NCI-H2107 (cell line): ENCODE measurements at places on chromosomes 6 and 20.

DNA sequence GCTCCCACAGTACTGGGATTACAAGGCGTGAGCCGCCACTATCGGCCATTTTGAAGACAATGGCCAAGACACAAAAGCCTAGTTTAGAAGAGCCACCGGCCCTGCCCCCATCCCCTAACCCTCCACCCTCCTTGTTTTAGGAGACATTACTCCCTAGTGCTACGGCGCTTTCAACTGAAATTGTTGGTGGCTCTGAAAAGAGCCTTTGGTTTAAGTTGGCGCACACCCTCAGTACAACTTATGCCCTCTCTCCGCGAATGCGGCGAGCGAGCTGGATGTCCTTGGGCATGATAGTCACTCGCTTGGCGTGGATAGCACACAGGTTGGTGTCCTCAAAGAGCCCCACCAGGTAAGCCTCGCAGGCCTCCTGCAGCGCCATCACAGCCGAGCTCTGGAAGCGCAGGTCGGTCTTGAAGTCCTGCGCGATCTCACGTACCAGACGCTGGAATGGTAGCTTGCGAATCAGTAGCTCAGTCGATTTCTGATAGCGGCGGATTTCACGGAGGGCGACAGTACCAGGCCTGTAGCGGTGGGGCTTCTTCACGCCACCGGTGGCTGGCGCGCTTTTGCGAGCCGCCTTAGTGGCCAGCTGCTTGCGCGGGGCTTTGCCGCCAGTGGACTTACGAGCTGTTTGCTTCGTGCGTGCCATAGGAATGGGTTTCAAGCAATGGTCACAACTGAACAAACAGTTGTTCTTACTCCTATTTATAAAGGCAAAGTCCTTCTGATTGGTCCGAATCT is 114.9 kb upstream of the BTN3A2 start:
- peak; percentile 42 for DNase-seq

DNA sequence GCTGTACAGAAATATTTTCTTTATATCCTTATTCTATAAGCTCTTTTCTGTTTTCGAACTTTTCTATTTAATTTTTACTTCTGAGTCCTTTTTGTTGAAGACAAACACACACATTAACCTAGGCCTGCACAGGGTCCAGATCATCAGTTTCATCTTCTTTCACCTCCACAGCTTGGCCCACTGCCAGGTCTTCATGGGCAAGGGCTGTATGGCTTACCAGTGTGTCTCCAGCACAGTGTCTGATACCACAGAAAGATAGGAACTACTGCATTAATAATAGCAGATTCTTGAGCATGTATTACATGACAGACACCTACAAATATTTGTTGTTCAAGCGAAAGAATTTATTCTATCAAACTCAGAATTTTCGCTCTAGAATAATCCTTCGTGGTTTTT is 24.4 kb downstream of the QKI start:
- no peak for DNase-seq

DNA sequence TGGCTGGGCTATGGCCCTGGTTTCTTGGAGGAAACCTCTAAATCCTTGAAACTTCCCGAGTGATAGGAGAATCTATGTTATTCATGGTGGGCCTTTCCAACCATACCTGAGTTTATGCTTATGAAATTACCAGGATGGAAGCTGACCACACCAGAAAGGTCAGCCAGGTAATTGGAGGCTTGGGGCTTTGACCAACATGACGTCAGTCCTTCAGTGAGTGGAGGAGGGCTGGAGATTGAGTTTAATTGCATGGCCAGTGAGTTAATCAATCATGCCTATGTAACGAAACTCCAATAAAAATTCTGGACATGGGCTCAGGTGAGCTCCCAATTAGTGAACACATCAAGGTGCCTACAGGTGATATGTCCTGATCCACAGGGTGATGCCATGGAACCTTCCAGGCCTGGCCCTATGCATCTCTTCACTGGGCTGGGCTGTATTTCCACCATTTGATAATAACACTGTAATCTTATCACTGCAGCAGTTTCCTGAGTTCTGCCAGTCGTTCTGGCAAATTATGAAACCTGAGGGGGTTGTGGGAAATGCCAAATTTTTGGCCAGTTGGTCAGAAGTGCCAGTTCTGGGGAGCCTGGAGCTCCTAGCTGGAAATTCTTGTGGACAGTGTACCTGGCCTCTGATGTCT is 106.5 kb downstream of the CDH26 start:
- DNase-seq = no peak

- DNase-seq = no peak
These were observed 145.1 kb downstream of the KIF16B start for GRCh38 chr20:16428112-16428511.

GRCh38 chr6:129635396-129636130 is 74.4 kb downstream of the ARHGAP18 start:
- DNase-seq = no peak

DNA sequence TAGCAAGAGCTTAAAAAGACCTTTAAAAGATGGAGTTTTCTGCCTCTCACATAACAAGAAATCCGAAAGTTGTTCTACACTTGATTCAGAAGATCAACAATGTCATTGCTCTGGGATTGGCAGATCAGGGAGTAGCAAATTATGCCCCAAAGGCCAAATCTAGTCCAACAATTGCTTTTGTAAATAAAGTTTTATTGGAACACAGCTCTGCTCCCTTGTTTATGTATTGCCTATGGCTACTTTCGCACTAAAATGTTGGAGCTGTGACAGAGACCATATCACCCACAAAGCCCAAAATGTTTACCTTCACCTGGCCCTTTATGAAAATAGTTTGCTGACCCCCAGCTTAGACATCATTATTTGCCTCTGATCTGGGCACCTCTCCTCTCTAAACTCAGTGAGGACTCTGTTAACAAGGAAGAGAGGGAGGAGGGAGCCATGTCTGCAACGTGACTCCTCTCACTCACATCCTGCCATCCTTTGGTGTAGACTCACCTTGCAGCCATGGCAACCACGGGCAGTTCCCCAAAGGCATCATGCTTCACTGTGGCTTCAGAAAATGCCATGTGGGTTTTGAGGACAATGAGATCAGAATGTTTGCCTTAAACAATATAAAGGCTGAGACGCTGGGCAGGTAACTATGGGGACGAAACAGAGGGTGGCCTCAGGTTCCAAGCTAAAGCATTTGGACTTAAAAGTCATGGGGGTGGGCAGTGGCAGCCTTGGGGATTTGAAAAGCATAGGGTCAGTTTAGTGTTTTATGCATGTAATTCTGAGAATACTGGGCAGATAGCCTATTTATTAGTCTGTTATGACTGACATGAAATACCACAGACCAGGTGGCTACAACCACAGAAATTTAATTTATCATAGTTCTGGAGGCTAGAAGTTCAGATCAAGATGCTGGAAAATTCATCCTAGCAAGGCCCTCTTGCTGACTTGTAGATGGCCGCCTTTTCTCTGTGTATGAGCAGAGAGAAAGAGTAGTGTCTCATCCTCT is 149.7 kb upstream of the TNFAIP3 start:
- DNase-seq = peak; percentile 70

DNA sequence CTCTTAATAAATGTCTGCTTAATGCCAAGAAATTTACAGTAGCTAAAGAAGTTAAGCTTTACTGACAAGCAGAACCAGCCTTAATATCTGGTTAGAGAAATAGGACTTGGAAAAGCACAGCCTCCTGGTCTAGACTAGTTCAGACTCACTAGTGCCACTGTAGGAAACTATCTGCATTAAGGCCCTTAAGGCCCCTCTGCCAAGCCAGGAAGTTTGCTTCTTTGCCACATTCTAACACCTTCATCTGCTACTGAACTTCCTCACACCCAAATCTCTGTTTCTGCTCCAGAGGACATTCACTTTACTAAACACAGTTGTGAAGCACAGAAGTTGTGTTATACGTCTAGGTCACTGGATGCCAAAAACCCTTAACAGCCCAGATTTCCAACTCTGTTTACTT is 302.8 kb downstream of the BTBD9 start:
- no peak for DNase-seq

GRCh38 chr6:81777586-81778268 is 25.2 kb upstream of the TENT5A start:
- DNase-seq = no peak

DNA sequence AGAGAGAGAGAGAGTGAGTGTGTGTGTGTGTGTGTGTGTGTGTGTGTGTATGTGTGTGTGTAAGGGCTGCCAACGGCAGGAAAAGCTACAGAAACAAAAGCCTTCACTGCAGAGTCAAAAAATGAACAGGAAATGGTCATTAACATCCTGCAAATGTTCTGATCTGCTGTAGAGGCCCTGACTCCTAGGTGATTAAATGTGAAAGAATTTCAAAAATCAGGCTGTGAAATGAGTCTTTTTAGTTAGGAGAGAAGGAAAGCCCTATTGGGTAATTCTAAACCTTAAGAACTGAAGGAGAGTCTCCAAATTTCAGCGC is 166.5 kb upstream of the MYLIP start:
- no peak for DNase-seq

DNA sequence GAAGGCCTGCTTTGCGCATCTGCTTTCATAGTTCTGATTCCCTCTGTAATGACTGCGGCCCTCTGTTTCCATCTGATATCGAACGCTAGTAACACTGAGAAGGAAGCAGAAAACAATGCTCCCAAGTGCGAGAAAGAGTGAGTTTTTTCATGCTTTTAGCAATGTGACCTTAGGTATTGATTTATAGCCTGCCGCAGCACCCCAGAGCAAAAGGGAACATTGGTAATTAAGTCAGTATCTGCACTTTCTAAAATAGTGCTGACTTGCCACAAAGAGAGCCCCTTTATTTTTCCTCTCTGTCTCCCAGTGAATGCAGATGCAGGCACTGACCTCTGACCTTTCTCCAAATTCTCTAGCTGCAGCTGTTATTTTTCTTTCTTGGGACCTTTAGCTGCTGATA is 129.8 kb downstream of the HDGFL1 start:
- DNase-seq = no peak

DNA sequence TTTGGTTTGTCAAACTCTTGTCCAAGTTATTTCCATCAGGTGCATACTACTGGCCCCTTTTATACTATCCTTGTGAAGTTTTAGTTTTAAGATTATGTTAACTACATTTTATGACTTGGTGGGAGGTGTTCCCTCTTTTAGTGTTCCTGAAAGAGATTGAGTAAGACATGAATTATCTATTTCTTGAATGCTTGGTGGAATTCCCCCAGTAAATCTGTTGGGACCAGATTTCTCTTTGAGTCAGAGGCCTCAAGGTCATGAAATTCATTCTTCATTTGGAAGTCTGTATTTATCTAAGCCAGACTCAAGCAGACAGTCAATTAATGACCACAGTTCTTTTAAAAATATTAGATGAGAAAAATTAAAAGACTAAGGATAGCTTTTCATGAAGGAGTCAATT is 81.3 kb downstream of the MOXD1 start:
- no peak for DNase-seq

DNA sequence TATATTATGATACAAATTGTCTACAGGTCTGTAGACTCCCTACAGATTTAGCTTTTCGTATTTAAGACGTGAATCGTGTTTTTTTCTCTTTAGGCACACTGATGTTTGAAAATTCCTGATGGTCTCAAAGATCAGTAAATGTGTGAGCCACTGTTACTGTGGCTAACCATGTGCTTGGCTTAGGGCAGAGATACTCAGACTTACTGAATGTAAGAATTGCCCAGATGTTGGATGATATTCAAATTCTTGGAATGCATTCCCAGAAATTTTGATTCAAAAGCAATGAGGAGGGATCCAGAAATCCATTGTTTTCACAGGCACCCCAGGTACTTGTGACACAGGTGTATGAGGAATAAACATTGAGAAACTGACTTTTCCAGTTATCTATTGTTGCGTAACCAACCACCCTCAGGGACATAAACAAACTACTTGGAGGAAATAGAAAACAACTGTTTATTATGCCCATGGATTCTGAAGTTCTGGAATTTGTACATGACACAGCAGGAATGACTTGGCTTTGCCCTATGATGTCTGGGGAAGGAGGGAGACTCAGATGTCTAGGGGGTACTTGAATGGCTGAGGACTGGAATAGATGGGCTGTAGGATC is 339.6 kb upstream of the CITED2 start:
- DNase-seq = no peak

DNA sequence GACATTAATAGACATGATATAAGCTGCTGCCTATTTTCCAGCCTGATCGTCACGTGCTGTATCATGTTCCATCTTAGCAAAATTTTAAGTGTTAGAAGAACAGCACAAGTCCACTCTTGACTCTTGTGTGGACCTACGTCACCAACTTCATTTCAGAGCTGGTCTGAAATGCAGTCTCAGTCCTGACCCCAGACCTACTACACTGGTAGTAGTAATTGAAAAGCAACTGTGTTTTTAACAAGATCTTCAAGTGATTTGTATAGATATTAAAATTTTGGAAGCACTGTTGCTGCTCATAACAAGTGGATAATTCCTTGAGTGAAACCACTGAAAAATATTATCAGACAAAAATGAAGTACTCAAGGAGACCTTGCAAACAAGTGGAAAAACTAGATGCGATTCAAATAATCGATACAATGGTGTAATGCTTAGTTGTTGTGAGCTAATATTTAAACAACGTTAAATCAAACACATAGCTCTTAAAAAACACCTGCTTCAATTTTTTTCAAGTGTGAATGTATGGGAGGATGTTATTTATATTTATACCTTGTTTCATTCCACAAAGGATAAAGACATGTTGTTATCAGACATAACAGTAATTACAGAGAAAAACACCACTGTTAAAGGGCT is 110.9 kb upstream of the JAG1 start:
- no peak for DNase-seq

- DNase-seq = no peak
These were observed 52.5 kb downstream of the ALDH5A1 start for GRCh38 chr6:24547243-24547642.

DNA sequence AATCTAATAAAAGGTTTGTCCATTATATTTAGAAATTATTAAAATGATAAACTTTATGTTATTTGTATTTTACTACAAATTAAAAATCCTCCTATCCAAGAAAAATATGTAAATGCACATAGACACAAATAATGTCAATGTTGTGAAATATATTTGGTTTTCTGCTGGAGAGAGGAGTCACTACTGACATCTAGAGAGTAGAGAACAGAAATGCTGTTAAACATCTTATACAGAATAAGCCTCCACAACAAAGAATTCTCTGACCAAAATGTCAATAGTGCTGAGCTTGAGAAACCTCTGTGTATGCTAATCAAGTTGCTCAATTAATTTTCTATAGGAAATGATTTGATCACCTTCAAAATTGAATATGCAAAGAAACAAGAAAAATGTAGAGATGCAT is 12.4 kb downstream of the HTR1B start:
- DNase-seq = no peak

DNA sequence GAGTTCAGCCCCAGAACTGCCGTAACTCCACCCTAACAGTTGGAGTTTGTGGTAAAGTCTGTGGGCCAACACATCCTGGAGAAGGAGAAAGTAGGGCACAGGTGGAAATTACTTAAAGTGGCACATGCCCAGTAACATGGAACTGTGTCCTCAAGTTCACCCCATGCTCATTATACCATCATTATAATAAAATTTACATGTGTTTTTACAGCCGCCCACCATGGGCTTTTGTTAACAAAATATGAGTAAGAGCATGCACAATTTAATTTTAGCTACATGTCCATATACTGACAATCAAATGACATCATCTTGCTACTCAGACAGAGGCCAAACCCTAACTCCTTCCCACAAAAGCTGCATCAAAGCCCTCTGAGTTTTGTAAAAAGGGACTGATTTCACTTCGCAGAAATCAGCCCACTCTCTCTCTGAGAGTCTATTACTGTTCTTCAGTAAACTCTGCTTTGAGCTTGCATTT is 17.3 kb upstream of the ELOVL4 start:
- DNase-seq = no peak

GRCh38 chr20:53023732-53024520 is 51.8 kb downstream of the TSHZ2 start:
- DNase-seq = no peak

GRCh38 chr6:27414300-27414699 is 25.7 kb downstream of the ZNF391 start:
- DNase-seq = no peak

- DNase-seq = no peak
These were observed 592.1 kb upstream of the NRSN1 start for GRCh38 chr6:23533944-23534343.
